Adipose tissue (tissue), 3 donors: ENCODE measurements at places on chromosomes 6 and 20. TPM values are rescaled to one million over a fixed set of nuclear protein-coding genes. Genes with fewer than 3 reads are reported as not detected.

Gene GATA5
- polyA plus RNA-seq: 0.67 TPM

Gene SLC22A3
- 2.9 TPM for polyA plus RNA-seq

Gene GSTA3
- polyA plus RNA-seq: 0.45 TPM

Gene DZANK1
- polyA plus RNA-seq: 1.0 TPM

Gene FAM83B
- not detected for polyA plus RNA-seq

Gene KCNG1
- 0.30 TPM for polyA plus RNA-seq

Gene LPA
- not detected for polyA plus RNA-seq

Gene TCFL5
- 5.1 TPM for polyA plus RNA-seq

Gene UBE2V1
- 85.7 TPM for polyA plus RNA-seq

Gene BCAS1
- polyA plus RNA-seq: 0.24 TPM
